Activated naive CD8-positive, alpha-beta T cell treated with anti-CD3 and anti-CD28 coated beads, Interleukin-2, amount 10 ng/mL, durations not matched to agents 7 days and 5 days (primary cell): ENCODE measurements at places on chromosomes 5 and 9.
A peak's percentile ranks its signal among the peaks of the same experiment; 100 is the strongest.

GRCh38 chr5:72658761-72659540 is 151.7 kb upstream of the ZNF366 start:
- peaks cover 7% of the 10 kb centered on the region for H3K27me3 ChIP-seq
- no peaks in the 10 kb centered on the region for H3K36me3 ChIP-seq
- no peak overlapping the region for H3K27ac ChIP-seq
- H3K4me3 ChIP-seq, result no peak overlapping the region
- H3K4me1 ChIP-seq, result no peaks in the 10 kb centered on the region

DNA sequence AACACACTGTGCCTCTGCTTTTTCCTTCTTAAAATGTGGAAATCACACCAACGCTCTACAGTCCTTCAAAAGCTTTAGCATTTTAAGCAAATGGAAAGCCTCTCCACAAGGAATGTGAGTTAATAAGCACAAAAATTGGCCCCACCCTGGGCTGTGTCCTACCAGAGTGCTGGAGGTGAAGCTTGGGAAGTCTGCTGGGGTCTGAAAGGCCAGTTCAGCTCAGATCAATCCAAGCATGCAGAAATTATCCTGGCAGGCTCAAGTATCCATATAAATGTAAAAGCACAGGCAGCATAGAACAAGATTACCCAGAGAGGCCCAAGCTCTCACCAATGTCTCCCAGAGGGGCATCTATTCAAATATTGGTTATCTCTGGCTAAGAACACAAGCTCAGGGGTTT is 98.5 kb downstream of the ESM1 start:
- H3K27ac ChIP-seq, result no peak overlapping the region
- H3K36me3 ChIP-seq, result peaks cover 6% of the 10 kb centered on the region
- no peak overlapping the region for H3K4me3 ChIP-seq
- H3K27me3 ChIP-seq, result peaks cover 69% of the 10 kb centered on the region

DNA sequence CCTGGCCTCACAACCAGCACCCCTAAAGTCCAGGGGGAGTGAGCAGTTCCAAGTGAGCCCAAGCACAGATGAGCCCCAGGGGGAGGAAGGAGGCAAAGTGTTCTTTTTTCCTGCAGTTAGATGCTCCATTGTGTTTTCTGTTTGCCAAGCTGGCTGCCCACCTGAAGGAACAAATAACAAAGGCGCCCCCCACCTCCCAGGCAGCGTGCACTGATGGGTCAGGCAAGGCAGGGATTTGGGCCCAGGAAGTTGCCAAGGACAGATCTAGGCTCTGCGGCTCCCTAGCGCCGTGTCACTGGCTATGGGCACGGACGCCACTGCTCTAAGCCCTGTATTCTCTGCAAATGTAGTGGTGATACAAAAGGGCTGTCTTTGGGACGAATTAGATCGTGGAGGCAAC is 21.8 kb downstream of the FGF1 start:
- peaks cover 9% of the 10 kb centered on the region for H3K27me3 ChIP-seq
- H3K4me1 ChIP-seq, result no peaks in the 10 kb centered on the region
- DNase-seq, result no peak
- H3K36me3 ChIP-seq, result no peaks in the 10 kb centered on the region

- H3K27me3 ChIP-seq, result peaks cover 29% of the 10 kb centered on the region
- H3K36me3 ChIP-seq, result no peaks in the 10 kb centered on the region
- peaks cover 11% of the 10 kb centered on the region for H3K4me1 ChIP-seq
- H3K4me3 ChIP-seq, result peak overlapping the region; percentile 4
- no peak overlapping the region for H3K27ac ChIP-seq
- DNase-seq, result no peak
Measured at GRCh38 chr9:114157516-114158176, 2.3 kb downstream of the COL27A1 start.

- peaks cover 2% of the 10 kb centered on the region for H3K27me3 ChIP-seq
- H3K27ac ChIP-seq, result no peak overlapping the region
- peaks cover 3% of the 10 kb centered on the region for H3K4me1 ChIP-seq
- no peak overlapping the region for H3K4me3 ChIP-seq
- no peaks in the 10 kb centered on the region for H3K36me3 ChIP-seq
- no peak for DNase-seq
Measured at GRCh38 chr5:95969055-95969454, 7.4 kb upstream of the ELL2 start.

- no peaks in the 10 kb centered on the region for H3K27me3 ChIP-seq
- no peaks in the 10 kb centered on the region for H3K36me3 ChIP-seq
- peak overlapping the region; percentile 97 for H3K4me3 ChIP-seq
- peaks cover 8% of the 10 kb centered on the region for H3K4me1 ChIP-seq
Measured at GRCh38 chr9:36258996-36259533, 817 bp upstream of the GNE start.
